ENCODE measurements at places on chromosomes 4 and X. TPM values are rescaled to one million over a fixed set of nuclear protein-coding genes. Genes with fewer than 3 reads are reported as not detected.

GRCh38 chr4:2179717-2180116 lies 62.2 kb downstream of the HAUS3 start:
- DNase-seq = no peak

DNA sequence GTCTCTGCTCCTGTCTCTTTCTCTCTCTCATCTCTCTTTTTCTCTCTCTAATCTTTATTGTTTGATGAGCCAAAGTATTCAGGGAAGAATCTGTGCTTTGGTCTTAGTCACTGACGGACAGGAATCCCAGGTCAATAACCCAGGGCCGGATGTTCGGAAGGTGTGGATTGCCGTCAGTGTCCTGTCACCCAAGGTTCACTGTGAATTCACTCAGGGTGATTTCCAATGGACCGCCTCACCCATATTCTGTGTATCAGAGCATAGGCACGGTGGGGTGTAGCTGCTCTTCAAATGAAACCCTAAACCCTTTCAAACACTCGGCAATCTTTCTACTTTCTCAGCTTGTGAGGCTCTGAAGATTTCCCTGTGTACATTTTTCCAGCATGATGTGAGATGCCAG lies 144.6 kb upstream of the GPC4 start:
- DNase-seq = no peak

DNA sequence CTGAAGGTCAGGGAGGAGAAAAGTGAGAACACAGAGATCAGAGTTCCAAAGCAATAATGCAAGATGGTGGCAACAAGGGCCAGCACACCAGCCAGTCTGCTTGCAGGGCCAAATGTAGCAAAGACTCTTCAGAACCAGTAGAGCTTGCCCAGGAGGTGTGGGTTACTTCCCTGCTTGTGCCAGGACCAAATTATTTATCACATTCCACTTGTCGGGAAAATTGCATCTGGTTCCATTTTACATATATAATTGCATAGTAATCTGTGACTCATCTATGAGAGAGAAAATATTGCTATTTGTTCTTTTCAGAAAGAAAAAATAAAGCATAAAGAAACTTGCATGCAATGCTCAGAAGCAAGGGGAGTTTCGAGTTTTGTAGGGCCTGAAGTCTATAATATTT lies 41.4 kb downstream of the MAML3 start:
- DNase-seq = no peak

- DNase-seq = no peak
Observed at GRCh38 chrX:150446995-150447394, 83.9 kb downstream of the MAMLD1 start.

- no peak for DNase-seq
Observed at GRCh38 chrX:54819201-54819600, 11.7 kb downstream of the MAGED2 start.

DNA sequence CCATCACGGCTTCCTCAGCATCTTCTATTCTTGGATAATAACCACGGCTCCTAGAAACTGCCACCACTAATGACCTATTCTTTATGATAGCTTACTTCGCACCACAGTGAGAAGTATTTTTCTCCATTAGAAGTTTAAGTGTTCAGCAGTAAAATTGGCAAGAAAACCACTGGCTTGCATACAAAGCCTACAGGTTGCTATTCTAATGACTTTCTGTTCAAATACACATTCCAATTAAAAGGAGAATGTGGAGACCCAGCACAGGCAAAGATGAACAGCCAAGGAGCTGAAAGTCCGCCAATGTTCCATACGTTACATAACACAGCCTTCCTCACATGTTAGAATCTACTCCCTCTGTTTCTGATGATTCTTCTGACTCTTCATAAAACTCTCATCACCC lies 875.0 kb upstream of the PRKX start:
- DNase-seq = no peak

- no peak for DNase-seq
Observed at GRCh38 chr4:119536572-119537528, 91.8 kb downstream of the PDE5A start.

DNA sequence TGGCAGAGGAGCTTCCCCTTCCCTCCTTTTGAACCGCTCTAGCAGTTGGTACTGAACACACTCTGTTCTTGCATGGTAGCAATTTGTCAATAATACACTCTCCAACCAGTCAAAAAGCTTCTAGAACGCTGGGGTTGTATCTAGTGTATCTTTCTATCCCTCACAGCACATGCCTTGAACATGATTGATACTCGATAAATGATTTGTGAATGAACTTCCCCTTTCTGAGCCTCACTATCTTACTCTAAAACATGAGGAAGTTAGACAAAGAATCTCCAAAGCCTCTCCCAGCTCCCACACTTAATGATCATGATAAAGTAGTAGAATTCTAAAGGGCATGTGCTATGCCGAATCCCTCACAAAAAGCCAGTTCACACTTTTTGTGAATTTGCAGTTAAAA lies 64.4 kb downstream of the DLG3 start:
- no peak for DNase-seq

- no peak for DNase-seq
Observed at GRCh38 chr4:108941904-108942430, 179.1 kb upstream of the ETNPPL start.

- no peak for DNase-seq
Observed at GRCh38 chr4:84971319-84971932, 4.9 kb upstream of the WDFY3 start.

DNA sequence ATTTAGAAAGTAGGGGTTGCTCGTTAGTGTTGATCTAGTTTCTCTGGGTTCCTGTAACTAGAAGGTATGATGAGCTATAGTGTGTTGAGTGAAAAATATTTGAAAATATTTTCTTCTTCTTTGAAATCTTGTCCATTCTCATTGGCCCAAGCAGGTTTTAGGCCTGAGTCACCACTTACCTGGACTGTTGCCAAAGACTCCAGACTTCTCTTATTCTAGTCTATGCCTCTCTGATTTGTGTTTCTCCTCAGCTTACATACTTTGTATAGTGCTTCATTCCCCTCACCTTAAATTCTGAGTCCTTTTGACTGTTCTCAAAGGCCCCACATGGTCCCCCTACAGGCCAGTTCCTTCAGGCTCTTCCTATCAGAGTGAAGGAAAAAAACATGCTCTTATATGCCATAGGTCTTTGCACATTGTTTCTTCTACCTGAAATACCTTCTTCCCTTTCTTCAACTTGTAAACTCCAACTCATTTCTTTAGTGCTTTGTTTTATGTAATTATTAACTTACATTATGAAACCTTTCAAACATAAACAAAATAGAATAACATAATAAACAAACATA lies 258.2 kb downstream of the PPP1R2C start:
- DNase-seq = no peak

DNA sequence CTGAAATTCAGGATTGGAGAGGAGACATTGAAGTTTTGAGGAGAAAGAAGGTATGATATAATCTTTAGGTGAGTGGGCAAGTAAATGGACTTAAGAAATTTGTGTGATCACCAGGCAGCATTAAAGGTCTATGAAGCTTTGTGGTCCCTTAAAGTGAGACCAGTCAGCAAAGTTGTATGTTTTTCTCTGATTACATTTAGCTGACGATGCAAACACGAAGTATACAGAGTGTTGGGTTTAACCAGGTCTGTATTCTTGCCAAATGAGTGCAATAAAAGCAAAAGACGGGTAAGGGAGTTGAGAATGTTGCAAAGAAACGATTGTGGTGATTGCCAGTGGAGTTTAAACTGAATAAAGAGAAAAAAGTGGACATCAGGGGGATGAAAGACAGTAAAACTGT lies 11.6 kb upstream of the YIPF6 start:
- DNase-seq = no peak

DNA sequence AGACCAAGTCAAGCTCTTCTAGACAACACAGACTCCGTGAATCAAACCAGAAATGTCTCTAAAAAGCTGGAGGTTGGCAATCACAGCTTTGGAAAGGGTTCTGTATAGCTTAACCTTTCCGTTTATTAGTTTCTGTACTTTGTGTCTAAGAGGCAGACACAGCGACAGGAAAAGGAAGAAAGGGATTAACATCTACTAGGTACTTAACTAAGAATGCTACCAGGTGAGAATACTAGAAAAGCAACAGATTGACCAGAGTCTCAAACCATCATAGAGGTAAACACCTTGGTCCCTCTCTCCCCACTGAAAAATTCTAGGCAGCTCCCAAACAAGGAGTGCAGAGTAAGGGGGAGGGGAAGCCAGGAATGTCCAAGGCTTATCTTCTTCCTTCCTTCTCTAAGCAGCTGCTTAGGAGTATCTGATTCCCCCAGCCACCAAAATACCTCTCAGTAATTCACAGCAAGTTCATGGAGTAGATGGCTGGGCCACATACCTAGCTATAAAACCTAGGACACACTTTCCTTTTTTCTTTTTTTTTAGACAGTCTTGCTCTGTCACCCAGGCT lies 80.8 kb downstream of the APBB2 start:
- no peak for DNase-seq

Gene NUDT11
- 1.6 TPM for total RNA-seq

Gene NXF3
- not detected for total RNA-seq
